ENCODE measurements at places on chromosomes 3 and 15. TPM values are rescaled to one million over a fixed set of nuclear protein-coding genes. Genes with fewer than 3 reads are reported as not detected.
A peak's percentile ranks its signal among the peaks of the same experiment; 100 is the strongest.

DNA sequence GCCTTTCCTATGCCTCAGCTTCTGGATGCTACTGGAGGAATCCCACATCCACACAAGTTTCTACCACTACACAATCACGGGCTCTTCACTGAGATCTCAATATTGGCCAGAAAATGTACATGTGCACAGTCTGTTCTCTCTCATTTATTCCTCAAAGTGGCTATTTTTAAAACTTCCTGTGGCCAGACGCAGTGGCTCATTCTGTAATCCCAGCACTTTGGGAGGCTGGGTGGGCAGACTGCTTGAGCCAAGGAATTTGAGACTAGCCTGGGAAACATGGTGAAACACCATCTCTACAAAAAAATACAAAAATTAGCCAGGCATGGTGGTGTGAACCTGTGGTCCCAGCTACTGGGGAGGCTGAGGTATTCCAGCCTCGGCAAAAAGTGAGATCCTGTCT, 91.4 kb upstream of the PRTG start:
- H3K27ac ChIP-seq, result no peak overlapping the region
- H3K36me3 ChIP-seq, result peaks cover 11% of the 10 kb centered on the region
- no peaks in the 10 kb centered on the region for H3K4me1 ChIP-seq
- no peak overlapping the region for H3K4me3 ChIP-seq
- H3K27me3 ChIP-seq, result no peaks in the 10 kb centered on the region

- H3K4me1 ChIP-seq, result peaks cover 4% of the 10 kb centered on the region
- H3K36me3 ChIP-seq, result no peaks in the 10 kb centered on the region
Observed at GRCh38 chr15:50790778-50791453, 25.4 kb upstream of the SPPL2A start.

GRCh38 chr3:87332789-87333188, 56.4 kb upstream of the POU1F1 start:
- H3K27me3 ChIP-seq, result peaks cover 3% of the 10 kb centered on the region
- no peak for DNase-seq
- H3K4me1 ChIP-seq, result no peaks in the 10 kb centered on the region
- no peak overlapping the region for H3K4me3 ChIP-seq

GRCh38 chr3:42509111-42509510, 6.7 kb downstream of the VIPR1 start:
- DNase-seq, result no peak
- peaks cover 44% of the 10 kb centered on the region for H3K27me3 ChIP-seq
- H3K4me3 ChIP-seq, result no peak overlapping the region

DNA sequence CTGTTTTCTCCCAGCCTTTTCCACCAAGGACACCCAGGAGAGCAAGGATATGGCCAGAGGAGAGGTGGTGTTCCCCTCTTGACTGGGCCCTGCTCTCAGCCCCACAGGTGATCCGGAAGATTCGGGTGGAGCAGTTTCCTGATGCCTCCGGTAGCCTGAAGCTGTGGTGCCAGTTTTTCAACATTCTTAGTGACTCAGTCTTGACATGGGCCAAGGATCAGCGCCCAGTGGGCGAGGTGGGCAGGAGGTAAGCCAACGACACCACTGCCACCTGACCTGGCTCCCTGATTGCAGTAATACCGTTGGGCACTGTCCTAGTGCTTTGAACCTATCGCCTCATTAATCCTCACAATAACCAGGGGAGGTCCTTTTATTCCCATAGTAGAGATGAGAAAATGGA, 25.3 kb upstream of the SLC28A1 start:
- DNase-seq, result no peak
- H3K27ac ChIP-seq, result no peak overlapping the region
- H3K4me1 ChIP-seq, result no peaks in the 10 kb centered on the region

GRCh38 chr3:43785551-43785950, 94.8 kb downstream of the ABHD5 start:
- no peaks in the 10 kb centered on the region for H3K4me1 ChIP-seq
- no peaks in the 10 kb centered on the region for H3K36me3 ChIP-seq
- peaks cover 6% of the 10 kb centered on the region for H3K27me3 ChIP-seq
- H3K27ac ChIP-seq, result no peak overlapping the region

DNA sequence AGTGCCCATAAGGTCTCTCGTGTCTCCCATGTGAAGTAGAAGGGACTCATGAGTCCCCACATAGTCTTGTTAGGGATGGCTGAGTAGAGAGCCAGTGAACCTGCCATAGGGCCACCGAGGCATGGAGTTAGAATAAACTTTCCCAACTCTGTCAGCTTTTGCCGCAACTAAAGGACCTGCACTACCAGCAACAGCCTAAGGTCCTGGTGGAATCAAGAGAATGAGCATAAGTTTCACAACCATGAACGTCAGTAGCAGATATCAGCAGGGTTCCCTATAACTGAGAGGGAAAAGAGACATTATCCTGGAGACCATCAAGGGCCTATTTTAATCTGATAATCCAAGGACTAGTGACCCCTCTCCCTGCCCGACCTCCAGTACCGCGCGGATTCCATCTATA, 60.3 kb upstream of the FNDC3B start:
- H3K4me3 ChIP-seq, result no peak overlapping the region
- H3K4me1 ChIP-seq, result peaks cover 3% of the 10 kb centered on the region
- no peaks in the 10 kb centered on the region for H3K27me3 ChIP-seq
- H3K36me3 ChIP-seq, result no peaks in the 10 kb centered on the region
- DNase-seq, result no peak
- H3K27ac ChIP-seq, result no peak overlapping the region

DNA sequence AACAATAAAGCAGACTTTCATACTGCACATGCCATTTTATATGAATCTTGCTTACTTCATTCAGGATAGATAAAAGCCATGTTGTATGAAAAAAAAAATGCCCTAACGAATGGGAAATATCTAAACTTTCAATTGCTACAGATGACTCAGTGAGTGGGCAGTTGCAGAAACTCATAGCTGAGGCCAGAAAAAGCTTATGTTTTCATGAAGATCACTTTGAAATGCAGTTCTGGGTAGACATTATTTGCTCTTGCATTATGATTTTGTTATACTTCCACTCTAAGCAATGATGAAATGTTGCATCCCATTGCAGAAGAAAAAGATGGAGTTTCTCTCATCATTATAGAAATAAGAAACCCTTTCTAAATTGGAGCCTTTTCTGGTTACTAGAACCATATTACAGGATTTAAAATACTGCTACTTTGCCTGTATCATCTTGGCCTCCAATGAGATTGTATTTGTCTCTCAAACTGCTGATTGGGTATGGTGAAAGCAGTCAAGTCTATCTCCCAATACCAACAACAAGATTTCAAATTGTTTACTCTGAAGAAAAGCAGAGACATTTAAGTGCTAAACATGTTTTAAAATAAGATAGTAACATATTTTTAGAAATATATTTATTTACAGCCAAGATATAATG, 17.0 kb downstream of the PEAK1 start:
- H3K4me3 ChIP-seq, result no peak overlapping the region
- peaks cover 24% of the 10 kb centered on the region for H3K36me3 ChIP-seq
- no peaks in the 10 kb centered on the region for H3K27me3 ChIP-seq
- DNase-seq, result no peak

DNA sequence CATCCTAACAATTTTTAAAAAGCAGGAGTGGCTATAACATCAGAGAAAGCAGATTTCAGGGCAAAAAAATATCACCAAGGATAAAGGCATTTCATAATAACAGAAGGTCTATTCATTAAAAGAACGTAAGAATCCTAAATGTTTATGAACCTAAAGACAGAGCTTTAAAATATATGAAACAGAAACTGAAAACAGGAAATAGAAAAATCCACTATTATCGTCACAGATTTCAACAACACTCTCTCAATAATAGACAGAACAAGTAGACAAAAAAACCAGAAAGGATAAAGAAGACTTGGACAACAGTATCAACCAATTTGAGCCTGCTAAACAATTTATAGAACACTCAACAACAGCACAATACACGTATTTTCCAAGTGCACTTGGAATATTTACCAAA, 71.4 kb downstream of the FBXL22 start:
- peaks cover 19% of the 10 kb centered on the region for H3K36me3 ChIP-seq
- H3K4me3 ChIP-seq, result no peak overlapping the region
- H3K27ac ChIP-seq, result no peak overlapping the region
- no peak for DNase-seq

- peak overlapping the region; percentile 57 for H3K27ac ChIP-seq
- no peak overlapping the region for H3K4me3 ChIP-seq
- peaks cover 44% of the 10 kb centered on the region for H3K4me1 ChIP-seq
- DNase-seq, result no peak
Observed at GRCh38 chr15:28936481-28936881, 50.7 kb downstream of the APBA2 start.

DNA sequence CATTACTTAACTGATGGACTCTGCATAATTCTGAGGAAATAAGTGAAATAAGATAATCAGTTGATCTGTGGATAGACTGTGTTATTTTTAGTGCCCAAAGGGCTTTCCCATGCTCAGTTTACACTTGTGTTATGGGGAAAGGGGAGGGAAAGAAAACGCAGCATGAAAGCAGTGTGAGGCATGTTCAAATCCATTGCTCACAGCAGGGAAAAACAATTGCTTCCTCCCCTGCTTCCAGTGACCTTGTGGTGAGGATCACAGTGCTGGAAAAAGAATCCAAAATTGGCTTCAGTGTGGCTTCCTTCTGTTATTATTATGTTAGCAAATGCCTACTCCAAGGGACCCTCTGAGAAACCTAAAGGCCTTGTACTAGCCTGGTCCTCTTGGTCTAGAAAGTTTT, 285.1 kb upstream of the CDIN1 start:
- no peak overlapping the region for H3K4me3 ChIP-seq
- DNase-seq, result no peak
- peaks cover 18% of the 10 kb centered on the region for H3K27me3 ChIP-seq

- no peak overlapping the region for H3K27ac ChIP-seq
- no peak overlapping the region for H3K4me3 ChIP-seq
- DNase-seq, result no peak
- H3K4me1 ChIP-seq, result peaks cover 6% of the 10 kb centered on the region
- no peaks in the 10 kb centered on the region for H3K36me3 ChIP-seq
- no peaks in the 10 kb centered on the region for H3K27me3 ChIP-seq
Observed at GRCh38 chr3:124635169-124635539, 95.1 kb upstream of the UMPS start.

DNA sequence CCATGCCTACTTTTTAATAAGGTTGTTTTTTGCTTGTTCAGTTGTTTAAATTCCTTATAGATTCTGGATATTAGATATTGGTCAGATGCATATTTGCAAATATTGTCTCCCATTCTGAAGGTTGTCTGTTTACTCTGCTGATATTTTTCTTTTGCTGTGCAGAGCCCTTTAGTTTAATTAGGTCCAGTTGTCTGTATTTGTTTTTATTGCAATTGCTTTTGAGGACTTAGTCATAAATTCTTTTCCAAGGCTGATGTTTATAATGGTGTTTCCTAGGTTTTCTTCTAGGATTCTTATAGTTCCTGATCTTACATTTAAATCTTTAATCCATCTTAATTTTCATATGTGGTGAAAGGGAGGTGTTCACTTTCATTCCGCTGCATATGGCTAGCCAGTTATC, 77.4 kb downstream of the PTPRG start:
- no peak overlapping the region for H3K4me3 ChIP-seq
- DNase-seq, result no peak
- H3K27ac ChIP-seq, result no peak overlapping the region
- peaks cover 14% of the 10 kb centered on the region for H3K36me3 ChIP-seq
- no peaks in the 10 kb centered on the region for H3K27me3 ChIP-seq

SPSB4 gene
- 35.1 TPM for total RNA-seq

ITIH3 gene
- total RNA-seq, result not detected

C15orf62 gene
- 0.61 TPM for total RNA-seq

SLC25A20 gene
- total RNA-seq, result 5.7 TPM

TGM4 gene
- total RNA-seq, result not detected

CCK gene
- not detected for total RNA-seq

CHRNA7 gene
- 9.5 TPM for total RNA-seq

TIPIN gene
- total RNA-seq, result 23.7 TPM

CSPG5 gene
- total RNA-seq, result 23.3 TPM
